Lung (tissue), 17 donors: ENCODE measurements at places on chromosomes 7 and 10.

GRCh38 chr7:157271315-157271990 lies 65.4 kb upstream of the DNAJB6 start:
- no peak for DNase-seq

DNA sequence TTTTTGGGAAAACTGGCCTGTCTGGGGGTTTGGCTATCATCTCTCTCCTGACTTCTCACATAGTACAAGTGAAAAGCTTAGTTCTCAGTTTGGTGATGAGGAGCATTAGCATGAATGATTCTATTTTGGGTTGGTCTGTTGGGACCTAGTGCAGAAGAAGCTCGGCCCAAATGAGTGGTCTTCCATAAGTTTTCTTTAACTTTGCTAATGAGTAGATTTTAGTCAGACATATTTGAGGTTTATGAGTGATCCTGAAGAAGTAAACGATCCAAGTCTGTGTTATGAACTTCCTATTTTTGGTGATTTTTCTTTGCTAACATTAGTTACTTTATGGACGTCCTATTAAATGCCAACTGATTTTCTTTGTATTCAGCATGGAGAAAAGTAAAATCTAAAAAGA lies 51.7 kb upstream of the CALD1 start:
- DNase-seq = no peak

GRCh38 chr10:87918254-87918859 lies 54.9 kb downstream of the PTEN start:
- no peak for DNase-seq

GRCh38 chr10:14588084-14588937 lies 186.4 kb downstream of the FAM107B start:
- DNase-seq = peak; percentile 76

DNA sequence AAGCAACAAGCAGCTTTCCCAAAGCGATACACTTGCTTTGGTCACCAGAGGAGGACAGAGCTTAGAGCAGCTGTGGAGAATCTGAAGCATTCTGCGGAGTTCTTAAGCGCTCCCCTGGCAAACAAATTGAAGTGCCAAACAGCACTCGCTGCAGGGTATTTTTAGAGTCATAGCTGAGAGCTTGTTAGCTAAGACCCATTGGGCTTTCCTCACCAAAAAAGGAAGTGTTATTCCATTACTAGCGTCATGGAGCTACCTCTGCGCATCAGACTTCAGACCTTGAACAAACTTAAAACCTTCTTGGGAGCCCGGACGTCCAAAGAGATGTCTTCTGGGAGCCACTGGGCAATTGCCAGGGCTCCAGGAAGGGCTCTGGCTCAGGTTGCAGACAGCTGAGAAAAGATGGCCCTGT lies 23.2 kb upstream of the BMPR1A start:
- peak; percentile 74 for DNase-seq

GRCh38 chr10:74103560-74104258 lies 46.9 kb downstream of the AP3M1 start:
- no peak for DNase-seq

- DNase-seq = peak; percentile 71
These were observed 15.9 kb downstream of the CAMK2B start for GRCh38 chr7:44309271-44310091.

GRCh38 chr7:117247809-117248208 lies 75.0 kb downstream of the WNT2 start:
- no peak for DNase-seq

- no peak for DNase-seq
These were observed 7.8 kb downstream of the NODAL start for GRCh38 chr10:70433581-70434280.

DNA sequence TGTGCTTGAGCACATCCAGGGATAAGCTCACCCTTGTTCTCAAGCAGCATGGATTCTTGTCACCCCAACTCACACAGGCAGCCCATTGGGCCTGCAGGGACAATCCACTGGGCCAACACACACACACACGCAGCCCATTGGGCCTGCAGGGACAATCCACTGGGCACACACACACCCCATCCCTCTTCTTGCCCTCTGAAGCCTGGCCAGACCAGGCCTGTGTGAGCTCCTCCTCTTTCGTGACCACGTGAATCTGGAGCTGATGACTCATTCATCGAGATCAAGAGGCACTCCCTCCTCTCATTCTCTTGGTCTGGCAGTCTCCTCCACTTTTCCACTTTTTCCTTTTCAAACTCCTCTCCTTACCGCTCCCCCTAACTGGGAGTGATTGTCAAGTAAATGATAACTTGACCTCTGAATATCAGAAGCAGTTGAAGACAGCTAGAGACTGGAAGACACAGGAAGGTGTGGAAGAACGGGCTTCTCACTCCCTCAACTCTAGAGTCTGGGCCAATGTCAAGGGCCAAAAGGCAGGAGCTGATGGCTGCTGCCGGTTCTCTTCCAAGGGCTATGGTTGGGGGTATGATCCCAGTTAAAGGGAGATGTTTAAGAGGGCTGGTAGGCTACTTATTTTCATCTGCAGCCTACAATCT lies 89.7 kb downstream of the HIPK2 start:
- no peak for DNase-seq

- DNase-seq = no peak
These were observed 21.4 kb downstream of the KDM7A start for GRCh38 chr7:140155428-140155827.

GRCh38 chr7:57403601-57404342 lies 46.2 kb upstream of the ZNF716 start:
- no peak for DNase-seq

- no peak for DNase-seq
These were observed 34.3 kb upstream of the BTBD16 start for GRCh38 chr10:122236690-122237306.

- DNase-seq = no peak
These were observed 38.8 kb upstream of the MYL10 start for GRCh38 chr7:101667920-101668319.

DNA sequence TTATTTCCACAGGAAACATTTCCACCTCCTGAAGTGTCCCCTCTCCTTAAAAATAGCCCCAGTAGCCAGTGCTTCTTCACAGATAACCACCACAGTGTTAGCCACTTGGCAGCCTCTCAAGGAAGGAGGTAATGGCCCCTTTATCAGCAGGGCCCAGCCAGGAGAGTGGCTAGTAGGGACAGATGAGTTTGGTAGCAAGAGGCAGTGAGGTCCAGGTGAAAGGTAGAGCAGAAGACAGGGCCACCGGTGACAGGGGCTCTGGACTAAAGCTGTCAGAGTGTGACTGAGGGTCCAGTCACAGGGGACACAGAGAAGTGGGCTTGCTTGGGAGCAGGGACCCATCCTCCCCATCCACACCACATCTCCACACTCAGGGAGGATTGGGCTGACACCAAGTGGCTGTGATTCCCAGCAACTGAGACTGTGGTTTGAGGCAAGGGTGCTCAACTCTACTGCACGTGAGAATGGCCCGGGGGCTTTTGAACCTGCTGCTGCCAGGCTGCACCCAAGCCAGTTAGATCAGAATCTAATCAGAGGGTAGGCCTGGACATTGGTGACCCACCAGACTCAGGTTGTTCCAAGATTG lies 52.2 kb downstream of the C10orf120 start:
- no peak for DNase-seq

GRCh38 chr10:58757352-58758065 lies 244.8 kb downstream of the BICC1 start:
- DNase-seq = peak; percentile 36

- no peak for DNase-seq
These were observed 60.9 kb upstream of the NKX6-2 start for GRCh38 chr10:132846631-132847415.

- DNase-seq = no peak
These were observed 255.1 kb upstream of the PPP2R2D start for GRCh38 chr10:131645756-131646155.

- DNase-seq = no peak
These were observed 83.2 kb downstream of the MLLT10 start for GRCh38 chr10:21617267-21617666.

GRCh38 chr7:121057878-121058277 lies 69.4 kb downstream of the CPED1 start:
- DNase-seq = no peak

DNA sequence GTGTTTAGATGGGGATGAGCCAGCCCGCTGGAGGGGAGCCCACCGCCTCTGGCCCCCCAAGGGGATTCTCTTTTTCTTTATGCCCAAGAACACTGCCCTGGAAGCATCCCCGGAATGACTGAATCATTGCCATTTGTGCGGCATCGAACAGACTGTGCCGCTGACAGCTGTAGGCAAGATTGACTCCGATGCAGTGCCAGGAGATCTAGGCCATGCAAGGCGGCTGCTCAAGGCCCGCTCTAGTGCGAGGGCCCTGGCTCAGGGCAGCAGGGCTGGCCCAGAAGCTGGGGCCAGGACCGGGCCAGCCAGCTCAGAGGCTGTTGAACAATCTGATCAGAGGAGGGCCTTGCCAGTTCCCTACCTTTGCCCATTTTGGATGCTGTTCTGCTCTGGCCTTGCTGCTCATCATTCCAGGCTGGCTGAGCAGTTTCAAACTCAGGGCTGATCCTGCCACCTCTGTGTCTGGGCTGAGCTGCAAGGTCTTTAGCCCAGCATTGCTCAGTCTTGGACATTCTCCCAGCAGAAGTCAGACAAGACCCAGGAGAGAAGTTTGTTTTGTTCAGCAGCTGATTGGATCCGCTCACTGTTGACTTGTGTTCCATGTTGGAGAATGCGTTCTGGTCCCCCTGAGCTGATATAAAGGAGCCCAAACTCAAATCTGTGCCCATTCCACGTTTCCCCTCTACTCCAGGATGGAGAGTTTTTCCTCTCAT lies 485.3 kb upstream of the GALNT17 start:
- DNase-seq = no peak

GRCh38 chr10:90866050-90866598 lies 5.7 kb upstream of the RPP30 start:
- DNase-seq = no peak

GRCh38 chr7:44639671-44640321 lies 33.4 kb downstream of the OGDH start:
- DNase-seq = peak; percentile 82

- DNase-seq = no peak
These were observed 91.3 kb upstream of the ABI1 start for GRCh38 chr10:26952094-26952493.

DNA sequence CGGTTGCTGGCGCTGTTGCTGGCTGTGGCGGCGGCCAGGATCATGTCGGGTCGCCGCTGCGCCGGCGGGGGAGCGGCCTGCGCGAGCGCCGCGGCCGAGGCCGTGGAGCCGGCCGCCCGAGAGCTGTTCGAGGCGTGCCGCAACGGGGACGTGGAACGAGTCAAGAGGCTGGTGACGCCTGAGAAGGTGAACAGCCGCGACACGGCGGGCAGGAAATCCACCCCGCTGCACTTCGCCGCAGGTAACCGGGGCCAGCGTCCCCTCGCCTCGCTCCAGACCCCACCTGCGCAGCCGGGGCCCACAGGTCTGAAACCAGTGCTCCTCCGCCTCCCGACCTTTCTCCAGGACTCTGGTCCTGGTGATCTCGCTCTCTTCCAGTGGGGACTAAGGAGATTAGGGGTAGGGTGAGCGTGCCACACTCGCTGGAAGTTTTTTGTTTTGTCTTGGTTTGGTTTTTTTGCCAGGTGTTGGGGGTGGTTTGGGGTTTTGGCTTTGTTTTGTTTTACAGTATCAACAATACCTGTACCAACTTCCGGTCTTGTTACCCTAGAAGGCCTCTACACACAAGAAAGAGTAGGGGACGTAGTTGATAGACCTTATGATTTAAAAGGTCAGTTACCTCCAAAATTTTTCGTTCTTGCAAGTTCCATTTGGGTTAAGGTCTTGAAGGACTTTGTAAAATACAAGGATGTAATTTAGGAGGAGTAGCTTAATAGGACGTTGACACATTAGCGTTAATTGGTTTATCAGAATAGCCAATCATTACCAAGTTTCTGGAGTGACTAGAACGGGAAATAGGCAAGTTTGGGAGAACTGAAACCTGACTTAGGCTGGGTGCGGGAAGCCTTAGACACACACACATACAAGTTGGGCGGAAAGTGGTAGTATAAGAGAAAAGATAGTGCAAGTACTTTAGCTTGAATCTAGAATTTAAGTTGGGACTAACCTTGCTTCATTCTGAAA lies 704 bp downstream of the TNKS2 start:
- DNase-seq = peak; percentile 15

GRCh38 chr10:46052057-46052790 lies 6.2 kb upstream of the MSMB start:
- peak; percentile 16 for DNase-seq

DNA sequence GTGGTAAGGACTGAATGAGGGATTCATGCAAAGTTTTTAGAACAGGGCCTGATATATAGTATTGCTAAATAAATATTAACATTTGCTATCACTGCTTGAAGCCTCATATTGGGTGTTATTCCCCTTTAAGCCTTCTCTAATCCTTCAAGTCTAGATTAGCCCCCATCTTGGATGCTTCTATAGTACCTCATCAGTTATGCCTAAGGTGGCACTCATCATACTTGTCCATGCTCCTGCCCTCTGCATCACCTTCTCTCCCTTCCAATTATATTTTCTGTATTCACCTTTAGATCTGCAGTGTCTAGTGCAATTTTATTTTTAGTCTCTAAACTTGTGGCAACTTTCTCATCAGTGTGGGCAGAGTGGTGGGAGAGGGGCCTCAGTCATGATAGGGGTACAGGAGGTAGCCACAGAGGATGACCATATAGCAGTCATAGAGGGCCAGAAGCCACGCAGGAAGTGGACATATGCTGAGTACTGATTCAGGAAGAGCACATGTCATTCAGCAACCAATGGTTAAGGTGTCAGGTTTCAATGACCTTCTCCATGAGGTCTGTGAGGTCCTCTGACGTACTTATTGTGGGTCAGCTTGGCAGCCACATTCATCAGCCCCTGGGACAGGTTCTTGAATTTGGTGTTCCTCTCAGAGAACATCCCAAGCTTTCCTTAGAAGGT lies 2.5 kb downstream of the ENTPD1 start:
- no peak for DNase-seq

- DNase-seq = no peak
These were observed 28.8 kb upstream of the GPR26 start for GRCh38 chr10:123637326-123637880.

- DNase-seq = no peak
These were observed 568 bp downstream of the MGAM2 start for GRCh38 chr7:142112086-142112485.

DNA sequence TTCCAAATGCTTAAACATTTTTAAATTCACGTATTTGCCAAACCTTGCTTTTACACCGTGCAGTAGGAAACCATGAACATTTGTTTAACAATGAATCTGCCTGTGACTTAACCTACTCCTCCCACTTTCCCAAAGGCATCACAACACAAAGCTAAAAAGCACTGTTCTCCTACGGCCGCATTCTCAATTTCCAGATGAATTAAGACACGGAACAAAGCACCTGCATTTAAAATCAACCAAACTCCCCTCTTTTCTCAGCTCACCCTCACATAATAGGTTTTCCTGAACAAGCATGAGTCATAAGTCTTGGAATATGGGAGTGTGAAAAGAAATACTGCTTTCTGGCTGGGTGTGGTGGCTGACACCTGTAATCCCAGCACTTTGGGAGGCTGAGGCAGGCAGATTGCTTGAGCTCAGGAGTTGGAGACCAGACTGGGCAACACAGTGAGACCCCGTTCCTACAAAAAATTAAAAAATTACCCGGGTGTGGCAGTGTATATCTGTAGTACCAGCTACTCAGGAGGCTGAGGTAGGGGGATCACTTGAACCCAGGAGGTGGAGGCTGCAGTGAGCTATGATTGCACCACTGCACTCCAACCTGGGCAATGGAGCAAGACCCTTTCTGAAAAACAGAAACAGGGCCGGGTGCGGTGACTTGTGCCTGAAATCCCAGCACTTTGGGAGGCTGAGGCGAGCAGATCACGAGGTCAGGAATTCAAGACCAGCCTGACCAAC lies 51.7 kb upstream of the CYTH3 start:
- DNase-seq = no peak
